Stimulated activated CD4-positive, alpha-beta T cell treated with anti-CD3 and anti-CD28 coated beads, Interleukin-1b, Interleukin-23, amount 100 ng/mL, for 4 hours (primary cell): ENCODE measurements at places on chromosomes 2 and 18.
A peak's percentile ranks its signal among the peaks of the same experiment; 100 is the strongest.

GRCh38 chr2:240346015-240346752 lies 89.3 kb upstream of the GPC1 start:
- no peak for DNase-seq

DNA sequence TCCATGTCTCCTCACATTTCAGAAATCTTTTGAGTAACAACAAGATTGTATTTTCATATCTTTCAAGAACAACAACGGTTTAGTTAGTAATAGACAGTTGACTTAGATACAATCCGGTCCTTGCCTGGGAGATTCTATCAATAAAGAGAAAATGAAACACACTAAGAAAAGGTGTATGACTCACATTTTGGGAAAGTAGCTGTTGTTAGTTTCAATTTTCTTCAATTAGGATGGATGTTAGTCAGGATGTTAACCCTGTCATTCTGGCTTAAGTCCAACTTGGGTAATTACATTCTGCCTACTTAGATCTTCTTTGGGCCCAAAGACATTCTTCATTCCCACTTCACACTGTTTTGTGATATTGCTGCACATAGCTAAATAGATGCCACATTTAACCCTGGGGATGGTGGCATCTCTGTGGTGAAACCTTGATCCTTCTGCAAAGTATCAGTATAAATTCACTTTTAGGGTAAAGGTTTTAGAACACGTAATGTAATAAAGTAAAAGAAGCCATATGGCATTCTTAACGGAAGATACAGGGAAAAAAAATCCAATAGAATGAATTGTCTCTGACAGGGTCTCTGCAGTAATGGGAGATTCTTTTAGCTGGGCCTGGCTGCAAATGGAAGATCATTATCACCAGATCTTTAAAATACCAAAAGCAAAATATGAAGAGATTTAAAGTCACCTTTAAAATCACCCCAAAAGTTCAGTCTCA lies 365.5 kb downstream of the FIGN start:
- DNase-seq = no peak

DNA sequence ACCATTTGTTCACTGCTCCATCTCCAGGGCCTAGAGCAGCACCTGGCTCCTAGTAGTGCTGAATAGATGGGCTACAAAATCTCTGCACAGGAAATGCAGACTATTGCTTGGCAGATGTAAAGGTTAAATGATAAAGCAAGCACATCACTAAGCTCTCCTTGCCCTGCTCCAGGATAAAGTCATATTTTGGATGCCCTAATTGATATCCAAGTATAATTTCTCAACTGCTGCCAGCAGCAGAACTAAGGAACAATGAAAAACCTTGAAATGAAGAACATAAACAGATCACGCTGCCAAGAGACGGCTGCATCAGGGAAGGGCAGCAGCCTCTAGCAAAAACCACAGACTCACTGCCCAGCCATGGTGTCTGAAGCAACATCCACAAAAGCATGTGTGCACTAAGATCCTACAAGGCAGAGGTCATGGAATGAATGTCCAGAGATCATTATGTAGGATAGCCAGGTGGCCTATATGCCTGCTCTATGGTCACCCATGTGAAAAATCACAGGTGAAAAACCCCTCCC lies 134.7 kb downstream of the TMEM163 start:
- DNase-seq = no peak

- no peak for DNase-seq
Measured at GRCh38 chr18:7958081-7958896, 391.2 kb downstream of the PTPRM start.

DNA sequence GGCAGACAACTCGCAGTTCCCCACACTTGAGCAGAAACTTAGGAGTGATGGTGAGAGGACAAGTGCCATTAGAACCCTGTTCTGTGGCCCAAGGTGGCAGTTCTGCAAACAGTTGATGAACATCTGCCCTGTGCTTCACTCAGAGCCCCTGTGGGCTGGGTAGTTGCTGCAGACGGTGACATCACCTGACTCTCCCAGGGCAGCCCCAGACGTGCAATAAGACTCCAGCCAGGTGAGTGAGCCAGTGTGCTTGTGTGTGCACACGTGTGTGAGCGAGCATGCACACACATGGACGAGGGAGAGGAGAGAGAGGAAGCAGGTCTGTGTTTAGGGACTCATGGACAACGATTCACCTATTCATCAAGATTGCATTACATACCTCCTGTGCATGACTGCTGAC lies 136.0 kb upstream of the GLI2 start:
- no peak for DNase-seq

GRCh38 chr2:28358668-28359201 lies 33.9 kb upstream of the FOSL2 start:
- no peak for DNase-seq

- DNase-seq = no peak
Measured at GRCh38 chr18:62186499-62186773, 420 bp downstream of the PIGN start.

DNA sequence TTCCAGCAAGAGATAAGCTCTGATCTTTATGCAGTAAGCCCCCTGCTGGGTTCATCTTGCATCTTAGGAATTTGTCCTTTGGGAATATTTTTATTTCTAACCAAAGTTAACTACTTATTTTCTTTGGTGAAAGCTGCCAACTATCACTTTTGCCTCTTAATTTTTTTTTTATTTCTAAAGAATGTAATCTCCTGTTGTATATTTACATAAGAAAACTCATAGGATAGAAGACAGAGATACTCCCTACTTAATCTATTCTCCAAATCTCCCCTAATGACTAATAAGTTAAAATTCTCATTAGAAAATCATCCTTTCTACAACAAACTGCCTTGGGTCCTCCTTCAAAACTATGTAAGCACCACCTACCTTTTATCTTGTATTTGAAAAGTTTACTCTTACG lies 612.2 kb upstream of the SLC39A10 start:
- DNase-seq = no peak

DNA sequence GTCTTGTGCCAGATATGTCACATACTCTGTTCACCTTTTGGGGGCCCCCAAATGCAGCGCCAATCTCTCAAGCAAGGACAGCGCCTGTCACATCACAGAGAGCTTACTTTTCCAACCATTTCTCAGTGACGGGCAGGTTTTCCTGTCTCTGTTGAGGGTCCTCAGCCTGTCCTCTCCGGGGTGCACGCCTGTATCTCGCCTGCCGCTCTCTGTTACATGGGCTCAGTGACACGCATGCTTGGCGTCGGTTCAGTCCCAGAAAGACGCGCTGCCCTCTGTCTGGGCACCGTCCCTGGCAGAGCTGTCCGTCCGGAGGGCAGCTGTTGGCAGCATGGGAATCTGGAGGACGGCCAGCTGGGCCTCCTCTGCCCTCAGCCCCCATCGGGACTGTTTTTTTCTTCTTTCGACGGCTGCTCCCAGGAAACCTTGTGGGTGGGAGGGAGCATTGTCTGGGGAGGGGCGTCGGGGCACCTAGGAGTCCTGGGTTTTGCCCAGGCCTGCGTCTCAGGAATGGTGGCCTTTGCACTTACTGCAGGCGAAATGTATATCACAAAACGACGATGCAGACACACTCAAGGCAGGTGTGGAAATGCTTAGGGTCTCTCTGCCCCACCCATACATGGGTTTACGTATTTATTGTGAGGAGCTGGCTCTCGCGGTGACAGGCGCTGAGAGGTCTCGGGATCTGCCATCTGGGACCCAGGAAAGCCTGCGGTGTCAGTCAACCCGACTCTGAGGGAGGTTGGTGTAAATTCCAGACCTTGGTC lies 30.9 kb downstream of the RTP5 start:
- no peak for DNase-seq

GRCh38 chr18:5893956-5894610 lies 1.2 kb downstream of the TMEM200C start:
- DNase-seq = no peak

DNA sequence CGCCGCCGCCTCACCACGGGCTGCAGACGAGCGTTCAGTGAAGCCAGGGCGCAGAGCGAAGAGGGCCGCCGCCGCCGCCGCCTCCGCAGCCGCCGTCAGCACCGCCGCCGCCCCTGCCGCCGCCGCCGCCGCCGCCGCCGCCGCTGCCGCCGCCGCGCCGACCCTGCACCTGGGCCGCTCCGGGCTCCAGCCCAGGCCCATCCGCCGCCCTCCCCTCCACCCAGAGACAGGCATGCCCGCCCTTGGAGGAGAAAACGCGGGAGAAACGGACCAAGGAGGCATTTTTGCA lies 3.0 kb downstream of the POU3F3 start:
- no peak for DNase-seq

GRCh38 chr2:217016796-217017419 lies 157.0 kb upstream of the TNP1 start:
- no peak for DNase-seq

GRCh38 chr2:231052494-231053451 lies 3.9 kb upstream of the PSMD1 start:
- peak; percentile 79 for DNase-seq

GRCh38 chr2:75324141-75324540 lies 124.8 kb upstream of the TACR1 start:
- DNase-seq = no peak

DNA sequence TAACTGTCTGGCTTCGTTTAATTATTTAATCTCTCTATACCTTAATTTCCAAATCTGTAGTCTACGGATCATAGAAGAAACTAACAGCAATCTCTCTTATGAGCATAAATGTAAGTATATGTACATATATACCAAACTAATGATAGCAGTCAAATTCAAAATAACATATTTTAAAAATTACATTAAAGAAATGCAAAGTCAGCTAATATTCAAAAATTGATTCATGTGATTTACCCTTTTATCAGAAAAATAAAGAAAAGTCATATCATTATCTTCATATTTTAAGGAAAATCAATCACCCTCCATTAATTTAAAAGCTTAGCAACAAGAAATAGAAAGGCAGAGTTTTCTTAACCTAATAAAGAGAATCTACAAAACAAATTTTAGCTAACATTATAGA lies 575.9 kb downstream of the IRS1 start:
- DNase-seq = no peak

- DNase-seq = no peak
Measured at GRCh38 chr18:40414155-40414754, 1540.8 kb upstream of the PIK3C3 start.

DNA sequence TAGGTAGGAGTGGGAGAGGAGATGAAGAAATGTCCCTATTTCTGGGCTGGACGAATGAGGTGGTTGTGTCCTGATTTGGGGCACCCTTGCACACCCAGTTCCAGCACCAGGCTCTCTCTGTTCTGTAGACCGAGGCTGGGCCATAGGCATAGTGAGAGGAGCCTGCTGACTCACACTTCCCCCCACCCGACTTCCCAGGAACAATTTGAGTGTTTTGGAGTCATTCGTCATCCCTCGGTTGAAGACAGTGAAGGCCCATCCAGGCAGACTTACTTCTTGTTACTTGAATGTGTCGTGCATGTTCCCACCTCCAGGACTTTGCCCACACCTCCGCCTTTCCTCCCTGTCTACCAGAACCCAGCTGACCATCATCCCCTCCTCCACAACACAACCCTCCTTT lies 179.1 kb downstream of the HAUS1 start:
- DNase-seq = no peak

DNA sequence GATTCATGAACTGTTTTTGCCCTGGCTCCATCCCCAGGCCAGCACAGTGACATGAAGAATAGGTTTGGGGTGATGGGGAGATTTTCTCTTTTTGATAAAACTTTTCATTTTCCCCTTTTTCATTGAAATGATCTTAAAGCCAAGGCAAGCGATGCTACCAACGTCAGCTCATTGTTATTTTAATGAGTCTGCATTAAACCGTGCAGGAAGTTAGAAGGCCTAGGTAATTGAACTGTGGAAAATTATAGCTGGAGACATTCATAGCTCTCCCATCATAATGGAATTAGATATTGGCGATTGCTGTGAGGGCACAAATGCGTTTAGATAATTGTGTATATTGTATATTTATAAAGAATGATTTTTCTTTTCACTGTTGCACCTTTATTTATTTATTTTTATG lies 33.2 kb downstream of the SMARCAL1 start:
- no peak for DNase-seq

- no peak for DNase-seq
Measured at GRCh38 chr18:31680831-31681568, 3.4 kb downstream of the B4GALT6 start.

DNA sequence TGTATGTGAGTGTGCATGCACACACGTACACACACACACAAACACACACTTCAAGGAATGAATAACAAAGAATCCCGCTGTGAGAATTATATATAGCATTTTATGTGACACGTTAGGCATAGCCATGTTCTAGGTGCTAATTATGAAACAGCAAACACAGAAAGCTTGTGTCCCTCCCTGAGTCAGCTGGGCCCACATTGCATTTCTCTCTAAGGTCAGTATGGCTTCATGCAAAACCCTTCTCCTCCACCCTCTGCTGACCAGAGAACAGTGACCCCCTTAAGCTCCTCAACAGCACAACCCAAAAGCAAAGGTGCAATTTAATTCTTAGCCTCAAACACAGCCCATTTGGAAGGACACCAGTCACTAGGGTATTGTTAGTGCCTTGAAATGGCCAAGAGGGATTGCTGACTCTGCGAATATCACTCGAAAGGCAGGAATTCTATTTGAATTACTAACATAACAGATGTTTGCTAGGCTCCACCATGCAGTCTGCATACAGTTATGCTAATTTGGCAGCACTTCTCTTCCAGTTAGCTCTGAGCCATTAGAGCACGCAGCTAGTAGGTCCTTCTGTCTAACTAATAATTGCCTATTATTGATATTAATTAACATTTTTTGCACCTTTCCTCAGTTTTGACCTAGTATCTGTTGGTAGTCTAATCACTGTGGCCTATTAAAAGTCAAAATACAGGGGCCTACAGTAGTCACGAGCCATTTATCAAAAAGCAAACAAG lies 149.0 kb downstream of the LNPK start:
- no peak for DNase-seq
